Eye (tissue), 1 donor: ENCODE measurements at places on chromosomes 6 and 20.

DNA sequence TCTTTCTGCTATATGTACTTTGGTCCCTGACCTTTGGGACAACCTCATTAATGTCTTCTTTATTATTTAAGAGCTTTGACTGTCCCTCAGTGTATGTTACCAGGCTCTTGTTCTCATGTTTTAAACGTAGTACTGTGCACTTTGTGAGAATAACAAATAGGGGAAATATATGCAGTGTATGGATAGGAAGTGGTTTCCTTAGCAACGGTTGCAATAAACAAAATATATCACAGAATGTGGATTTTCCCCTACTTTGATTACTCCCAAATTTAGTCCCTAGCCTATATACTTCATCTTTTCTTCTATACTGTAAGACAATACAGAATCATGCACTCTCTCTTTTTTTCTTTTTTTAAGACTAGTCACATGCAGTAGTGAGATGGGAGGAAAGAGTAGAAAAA lies 123.8 kb upstream of the AKIRIN2 start:
- DNase-seq: peak; percentile 16

GRCh38 chr6:97663252-97663651 lies 380.2 kb upstream of the MMS22L start:
- DNase-seq: no peak

- DNase-seq: no peak
These were observed 226.6 kb upstream of the RIN2 start for GRCh38 chr20:19531446-19531845.

- peak; percentile 21 for DNase-seq
These were observed 134.2 kb downstream of the CARMIL1 start for GRCh38 chr6:25413207-25413905.

DNA sequence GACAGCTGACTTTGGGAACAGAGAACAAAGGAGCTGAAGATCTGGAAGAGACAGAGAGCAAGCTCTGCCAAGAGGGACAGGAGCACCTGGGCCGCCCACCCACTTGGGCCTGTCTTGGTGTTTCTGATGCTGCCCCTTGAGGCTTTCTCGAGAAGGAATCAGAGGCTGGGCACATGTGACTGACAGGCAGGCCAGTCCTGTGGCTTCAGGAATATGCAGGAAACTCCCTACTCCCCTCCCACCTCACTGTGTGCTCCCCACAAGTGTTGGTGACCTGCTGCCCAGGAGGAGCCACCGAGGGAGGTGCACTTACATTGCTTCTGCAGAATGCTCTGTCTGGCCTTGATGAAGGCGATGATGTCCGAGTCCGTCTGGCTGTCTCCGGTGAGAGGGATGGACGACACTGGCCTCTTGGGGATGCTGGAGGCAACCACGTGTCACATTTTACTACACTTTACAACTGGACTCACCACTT lies 20.9 kb upstream of the KCNK16 start:
- DNase-seq: no peak

DNA sequence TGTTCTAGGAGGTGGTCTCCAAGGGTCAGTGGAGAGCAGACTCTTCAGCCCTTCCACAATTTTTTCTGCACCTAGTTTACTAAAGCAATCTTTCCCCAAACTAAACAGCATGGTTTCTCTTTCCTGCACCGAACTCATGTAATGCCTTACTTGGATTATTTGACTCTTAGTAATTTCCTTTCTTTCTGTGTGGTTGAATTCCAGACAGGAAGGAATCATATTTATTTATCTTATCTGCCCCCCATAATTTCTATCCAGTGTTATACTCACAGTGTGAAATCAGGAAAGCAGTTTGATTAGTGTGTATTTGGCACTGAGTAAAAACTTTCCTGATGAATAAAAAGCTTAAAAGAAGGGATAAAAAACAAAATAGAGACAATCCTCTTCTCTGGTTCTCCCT lies 140.3 kb upstream of the STMND1 start:
- DNase-seq: no peak

- no peak for DNase-seq
These were observed 114.0 kb downstream of the MYO6 start for GRCh38 chr6:75863001-75863400.

- DNase-seq: no peak
These were observed 1846.5 kb upstream of the DEFB115 start for GRCh38 chr20:29410806-29411457.

- no peak for DNase-seq
These were observed 25.2 kb downstream of the GPX6 start for GRCh38 chr6:28490205-28490890.

DNA sequence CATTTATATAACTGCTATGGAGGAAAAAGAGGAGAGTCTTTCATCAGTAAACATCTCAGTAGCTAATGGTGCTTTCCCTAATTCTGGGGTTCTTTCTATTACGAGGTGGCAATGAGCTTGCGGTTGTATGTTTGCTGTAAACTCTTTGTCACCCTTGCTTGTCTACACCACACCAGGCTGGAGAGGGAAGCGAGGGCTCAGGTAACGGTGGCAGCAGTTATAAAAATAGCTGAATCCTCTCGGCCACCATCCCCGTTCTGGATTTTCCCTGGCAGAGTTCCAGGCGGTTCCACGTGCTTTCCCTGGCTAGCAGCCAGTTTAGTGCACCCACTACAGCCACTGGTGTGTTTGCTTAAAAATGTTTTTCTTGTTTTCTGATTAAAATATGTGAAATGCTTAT lies 39.0 kb downstream of the MAS1 start:
- DNase-seq: no peak

GRCh38 chr6:8013763-8014162 lies 50.4 kb downstream of the BLOC1S5 start:
- no peak for DNase-seq

- DNase-seq: no peak
These were observed 3.7 kb upstream of the CARMIL1 start for GRCh38 chr6:25275436-25275835.

GRCh38 chr6:134647861-134648260 lies 302.0 kb downstream of the ALDH8A1 start:
- DNase-seq: peak; percentile 49

DNA sequence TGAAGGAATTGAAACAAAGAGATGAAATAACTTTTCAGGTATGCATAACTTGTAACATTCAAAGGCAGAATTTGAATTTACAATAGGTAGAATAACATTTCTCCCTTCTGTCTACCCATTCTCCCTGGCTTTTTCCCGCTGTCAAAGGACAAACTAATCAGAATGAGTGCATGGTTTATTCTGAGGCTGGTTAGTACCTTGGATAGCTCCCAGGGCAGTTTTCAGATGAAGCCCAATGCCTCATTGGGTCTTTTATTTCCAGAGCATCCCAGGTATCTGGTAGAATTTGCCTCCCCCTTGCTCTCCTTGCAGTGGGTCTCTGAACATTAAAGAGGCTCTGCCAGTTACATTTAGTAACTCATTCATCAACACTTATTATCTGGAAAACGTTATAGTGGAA lies 665.5 kb downstream of the BCKDHB start:
- peak; percentile 49 for DNase-seq

- DNase-seq: no peak
These were observed 60.7 kb downstream of the TNFAIP3 start for GRCh38 chr6:137927777-137928218.

DNA sequence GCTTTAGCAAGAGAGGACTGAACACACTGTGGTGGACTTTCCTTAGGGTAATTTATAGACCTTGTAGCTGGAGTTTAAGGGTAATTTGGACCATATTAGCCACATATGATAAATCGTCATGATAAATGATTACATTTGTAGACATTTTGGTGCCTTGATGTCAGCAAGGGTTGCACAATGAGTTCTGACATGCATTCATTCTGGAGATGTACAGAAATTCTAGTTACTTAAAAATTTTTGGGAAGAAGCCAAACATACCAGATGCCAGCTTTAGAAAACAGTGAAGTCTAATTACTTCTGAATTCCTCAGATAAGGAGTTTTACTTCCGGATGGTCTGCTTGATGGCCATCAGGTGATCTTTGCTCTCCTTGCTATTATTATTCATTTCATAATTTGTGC lies 653.1 kb downstream of the TBC1D32 start:
- DNase-seq: no peak

GRCh38 chr6:43709654-43710303 lies 22.2 kb upstream of the MRPS18A start:
- DNase-seq: no peak

- DNase-seq: no peak
These were observed 148.1 kb upstream of the MYLIP start for GRCh38 chr6:15980801-15981200.

DNA sequence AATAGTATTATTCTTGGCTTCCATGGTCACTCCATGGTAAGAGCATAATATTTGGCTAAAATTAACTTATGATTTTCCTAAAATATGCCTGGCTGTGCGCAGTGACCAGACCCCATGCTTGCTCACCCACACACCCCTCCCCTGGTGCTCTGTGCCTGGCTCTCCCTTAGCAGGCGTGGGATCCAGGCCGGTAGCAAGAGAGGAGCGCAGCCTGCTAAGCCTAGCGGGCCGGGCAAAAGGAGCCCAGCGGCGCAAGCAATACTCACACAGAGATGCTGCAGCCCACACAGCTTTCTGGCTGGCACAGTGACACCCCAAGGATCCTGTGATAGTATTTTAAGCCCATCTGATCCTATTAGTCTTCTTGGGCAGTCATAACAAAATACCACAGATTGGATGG lies 79.8 kb upstream of the EYS start:
- DNase-seq: no peak

DNA sequence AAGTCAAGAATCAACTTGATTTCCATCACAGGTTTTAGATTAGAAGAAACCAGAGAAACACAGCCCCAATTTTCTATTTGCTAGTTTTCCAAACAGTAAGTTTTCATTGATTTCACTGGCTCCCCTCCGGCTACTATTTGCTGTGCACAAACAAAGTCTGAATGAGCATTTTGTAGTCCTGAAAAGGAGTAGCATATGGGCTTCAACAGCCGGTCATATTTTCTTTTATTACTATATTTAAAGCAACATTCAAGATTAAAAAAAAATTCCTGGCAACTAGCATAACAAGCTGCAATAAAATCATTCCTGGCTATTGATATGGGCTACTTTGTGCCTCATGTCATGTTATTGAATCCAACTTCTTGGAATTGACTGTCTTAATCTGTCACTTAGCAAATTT lies 48.3 kb downstream of the CARMIL1 start:
- no peak for DNase-seq

DNA sequence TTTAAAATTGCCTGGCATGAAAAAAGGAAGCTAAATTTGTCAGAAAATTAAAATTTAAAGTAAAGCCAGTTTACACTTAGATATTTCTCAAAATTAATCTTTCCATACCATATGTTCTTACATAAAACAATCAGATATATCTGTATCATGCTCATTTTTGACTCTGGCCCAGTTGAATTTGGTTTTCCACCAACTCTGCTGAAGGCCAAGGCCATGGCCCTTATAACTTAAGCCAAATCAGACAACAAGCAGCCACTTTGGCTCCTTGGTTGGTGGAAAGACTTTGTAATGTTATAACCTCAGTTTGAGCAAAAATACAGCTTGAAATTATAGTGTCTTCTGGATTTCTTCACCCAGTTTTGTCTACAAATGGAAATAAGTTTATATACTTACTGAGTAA lies 97.3 kb downstream of the CENPW start:
- no peak for DNase-seq

DNA sequence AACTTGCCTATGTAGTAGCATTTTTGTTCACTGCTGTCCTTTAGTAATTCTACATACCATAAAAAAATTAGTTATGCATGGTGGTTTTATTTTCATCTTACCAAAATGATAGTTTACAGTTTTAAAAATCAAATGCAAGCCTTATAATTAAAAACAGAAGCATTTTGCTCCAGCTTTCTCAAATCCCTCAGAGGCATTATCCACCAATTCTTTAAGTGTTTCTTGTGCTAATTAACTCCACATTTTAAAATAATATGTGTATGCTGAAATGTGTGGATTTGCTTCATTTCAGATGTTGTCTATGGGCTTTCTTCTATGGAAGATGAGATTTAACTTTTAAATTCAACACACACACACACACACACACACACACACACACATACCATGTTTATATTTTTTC lies 49.3 kb downstream of the PCSK2 start:
- DNase-seq: no peak

DNA sequence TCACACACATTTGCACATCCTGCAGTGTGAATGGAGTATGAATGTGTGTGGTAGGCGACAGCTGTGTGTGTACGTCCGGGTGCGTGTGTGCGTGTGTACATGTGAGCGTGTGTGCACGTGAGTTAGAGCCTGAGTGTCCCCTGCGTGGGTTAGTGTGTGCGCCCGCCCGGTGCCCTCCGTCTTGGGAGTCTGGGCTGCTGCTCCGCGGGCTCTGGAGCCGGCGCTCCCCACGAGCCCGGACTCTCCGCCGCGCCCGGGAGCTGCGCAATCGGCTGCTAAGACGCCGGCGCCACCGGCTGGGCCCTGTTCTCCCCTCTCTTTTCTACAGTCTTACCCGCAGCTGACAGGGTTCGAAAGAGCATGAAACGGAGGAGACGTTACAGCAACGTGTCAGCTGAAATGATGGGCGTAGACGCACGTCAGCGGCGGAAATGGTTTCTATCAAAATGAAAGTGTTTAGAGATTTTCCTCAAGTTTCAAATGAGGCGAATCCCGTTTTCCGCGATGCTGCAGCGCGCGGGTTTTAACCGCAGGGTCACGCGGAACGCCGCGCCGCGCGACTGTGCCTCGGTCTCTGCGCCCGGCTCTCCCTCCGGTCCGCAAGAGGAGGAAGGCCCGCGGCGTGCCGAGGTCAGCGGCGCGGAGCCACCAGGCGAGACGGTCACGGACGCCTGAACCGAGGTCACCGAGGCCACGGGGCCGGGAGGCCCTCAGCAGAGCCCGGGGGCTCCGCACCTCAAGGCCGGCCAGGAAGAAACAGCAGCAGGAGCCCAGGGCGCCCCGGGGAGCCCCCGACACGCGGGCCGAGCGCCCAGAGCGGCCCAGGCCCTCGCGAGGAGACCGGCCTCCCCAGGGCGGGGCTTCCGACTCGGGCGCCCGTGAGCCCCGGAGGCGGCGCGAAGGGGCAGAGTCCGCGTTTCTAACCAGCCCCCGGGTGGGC lies 95.3 kb upstream of the BHLHE23 start:
- DNase-seq: peak; percentile 69

GRCh38 chr20:42742926-42743325 lies 446.8 kb downstream of the PTPRT start:
- DNase-seq: peak; percentile 16

DNA sequence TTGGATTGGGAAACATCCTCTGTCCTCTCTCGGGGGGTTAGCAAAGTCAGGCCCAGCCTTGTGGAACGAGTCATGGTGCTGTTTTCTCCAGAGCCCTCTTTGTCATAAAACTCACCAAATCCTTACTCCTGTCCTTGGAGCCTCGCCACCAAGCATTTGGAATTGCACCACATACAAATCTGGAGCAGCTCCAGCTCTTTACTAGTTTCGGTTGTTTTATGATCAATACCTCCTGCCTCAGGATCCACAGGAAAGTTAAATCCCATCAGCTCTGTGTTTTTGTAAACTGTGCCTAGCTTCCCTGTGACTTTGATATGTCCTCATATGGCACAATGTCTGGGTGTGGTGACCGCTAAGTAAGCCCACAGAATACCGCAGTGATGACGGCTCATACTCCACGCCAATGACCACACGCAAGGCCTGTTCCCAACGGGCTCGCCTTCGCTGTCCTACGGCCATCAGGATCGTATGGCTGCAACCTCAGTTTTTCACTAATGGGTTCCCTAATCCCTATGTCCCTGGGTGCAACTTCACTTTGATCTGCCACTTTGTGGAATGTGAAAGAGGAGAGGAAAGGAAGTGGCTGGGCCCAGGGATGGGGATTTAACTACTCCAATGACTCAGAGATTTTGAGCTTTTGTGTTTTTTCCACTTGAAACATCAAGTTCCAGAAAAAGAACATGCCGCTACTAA lies 111.3 kb upstream of the FOXQ1 start:
- no peak for DNase-seq
